ENCODE measurements at places on chromosomes 16 and 17.

DNA sequence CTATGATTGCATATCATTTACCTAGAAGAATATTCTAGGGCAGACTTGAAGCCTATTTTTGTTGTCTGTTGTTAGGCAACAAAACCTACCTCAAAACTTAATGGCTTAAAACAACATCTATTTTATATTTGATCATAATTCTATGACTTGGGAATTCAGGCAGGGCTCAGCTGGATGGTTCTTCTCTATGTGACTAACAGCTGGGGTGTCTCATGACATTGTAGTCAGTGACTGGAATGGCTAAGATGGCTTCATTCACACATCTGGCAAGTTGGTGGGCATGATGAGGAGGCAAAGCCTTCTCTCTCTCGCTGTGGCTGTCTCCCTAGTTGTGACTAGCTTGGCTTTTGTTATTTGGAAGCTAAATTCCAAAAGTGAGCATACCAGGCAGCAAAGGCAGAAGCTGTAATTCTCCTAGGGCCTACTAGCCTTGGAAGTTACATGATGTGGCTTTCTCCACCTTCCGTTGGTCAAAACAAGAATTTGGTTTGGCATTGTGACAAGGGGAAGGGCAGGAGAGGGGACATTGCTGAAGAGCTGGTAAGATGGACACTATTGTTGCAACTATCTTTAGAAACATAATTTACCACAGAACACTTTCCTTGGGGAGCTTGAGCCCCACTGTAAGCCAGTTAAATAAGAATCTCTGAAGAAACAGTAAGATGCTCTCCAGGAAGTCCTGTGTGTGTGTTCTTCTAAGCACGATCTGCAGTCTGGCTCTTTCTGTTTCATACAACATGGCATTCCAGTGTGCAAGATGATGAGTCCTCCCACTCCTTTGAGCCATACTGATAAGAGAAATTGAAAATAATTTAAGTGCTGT, 39.4 kb downstream of the ZNRF1 start:
- DNase-seq: no peak

- DNase-seq: no peak
These were observed 29.4 kb downstream of the TANC2 start for GRCh38 chr17:62995377-62995885.

DNA sequence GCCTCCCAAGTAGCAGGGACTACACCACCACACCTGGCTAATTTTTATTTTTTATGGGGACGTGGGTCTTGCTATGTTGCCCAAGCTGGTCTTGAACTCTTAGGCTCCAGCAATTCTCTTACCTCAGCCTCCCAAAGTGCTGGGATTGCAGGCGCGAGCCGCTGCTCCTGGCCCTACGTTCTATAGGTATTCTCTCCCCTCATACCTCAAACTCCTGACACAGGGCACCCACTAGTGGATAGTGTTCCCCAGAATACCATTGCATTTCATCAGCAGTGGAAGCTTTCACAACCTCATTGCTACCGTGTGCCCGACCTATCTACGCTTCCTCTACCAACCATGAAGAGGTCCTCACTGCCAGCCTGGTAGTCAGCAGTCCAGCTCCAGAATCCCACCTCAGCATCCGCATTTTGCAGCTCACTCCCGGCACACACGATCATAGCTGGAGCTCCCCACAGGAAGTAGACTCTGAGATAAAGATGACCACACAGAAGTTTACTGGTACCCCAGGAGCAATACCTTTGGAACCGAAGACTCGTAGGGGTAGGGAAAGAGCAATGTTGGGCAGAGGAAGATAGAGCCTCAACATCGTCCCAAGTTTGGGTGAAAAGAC, 9.3 kb downstream of the CTRB2 start:
- DNase-seq: no peak

GRCh38 chr16:74051-74746, 1.8 kb upstream of the RHBDF1 start:
- no peak for DNase-seq

GRCh38 chr17:16212793-16213192, 2.5 kb downstream of the NCOR1 start:
- no peak for DNase-seq

GRCh38 chr16:80387318-80387921, 153.4 kb upstream of the DYNLRB2 start:
- no peak for DNase-seq

DNA sequence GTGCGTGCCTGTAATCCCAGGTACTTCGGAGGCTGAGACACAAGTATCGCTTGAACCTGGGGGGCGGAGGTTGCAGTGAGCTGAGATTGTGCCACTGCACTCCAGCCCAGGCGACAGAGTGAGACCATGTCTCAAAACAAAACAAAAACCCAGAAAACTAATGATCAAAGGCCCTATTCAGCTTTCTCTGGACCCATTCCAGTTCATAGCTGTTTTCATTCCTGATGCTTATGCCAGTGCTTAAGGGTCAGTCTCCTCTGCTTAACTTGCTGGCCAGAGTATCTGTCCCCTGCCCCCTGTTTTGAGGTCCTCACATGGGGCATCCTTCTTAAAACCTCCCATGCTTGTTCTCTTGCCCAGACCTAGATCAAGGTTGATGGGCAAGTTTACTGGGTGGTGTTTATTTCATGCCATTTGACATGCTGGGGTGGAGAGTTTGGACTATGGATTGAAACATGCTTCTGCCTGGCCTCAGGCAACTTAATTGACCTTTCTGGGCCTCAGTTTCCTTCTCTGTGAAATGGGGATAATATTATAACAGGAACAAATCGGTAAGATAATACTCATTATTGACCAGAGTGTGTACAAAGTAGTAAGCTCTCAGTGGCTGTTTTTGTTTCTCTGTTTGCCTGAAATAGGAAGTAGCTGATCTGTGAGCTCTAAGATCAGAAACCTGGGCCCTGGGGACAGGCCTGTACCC, 369.8 kb downstream of the CPPED1 start:
- no peak for DNase-seq

GRCh38 chr16:48850097-48850770, 240.3 kb upstream of the N4BP1 start:
- no peak for DNase-seq

- DNase-seq: no peak
These were observed 27.1 kb downstream of the ARHGAP23 start for GRCh38 chr17:38455288-38455915.

DNA sequence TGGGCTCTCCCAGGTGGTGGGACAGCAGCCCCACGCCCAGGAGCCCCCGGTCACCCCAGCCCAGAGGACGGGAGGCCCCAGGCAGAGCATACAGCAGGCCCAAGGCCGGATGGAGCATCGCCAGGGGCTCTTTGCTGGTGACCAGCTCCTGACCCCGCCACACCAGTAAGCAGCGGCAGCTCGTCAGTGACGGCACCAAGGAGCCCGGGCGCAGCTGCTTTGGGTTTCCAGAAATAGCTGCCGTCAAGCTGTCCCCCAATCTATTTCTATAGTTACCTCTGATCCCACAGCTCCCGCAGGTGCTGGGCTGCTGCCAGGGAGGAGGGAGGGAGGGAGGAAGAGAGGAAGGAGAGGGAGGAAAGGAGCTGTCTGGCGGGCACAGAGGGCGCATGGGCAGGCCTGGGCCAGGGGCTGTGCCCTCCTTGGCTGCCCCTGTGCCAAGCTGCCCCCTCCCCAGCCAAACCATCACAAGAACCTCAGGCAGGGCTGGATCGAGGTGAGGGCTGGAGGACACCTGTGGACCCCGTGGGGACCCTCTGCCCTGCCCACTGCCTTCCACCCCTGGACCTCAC, 10.8 kb upstream of the RASD1 start:
- no peak for DNase-seq

DNA sequence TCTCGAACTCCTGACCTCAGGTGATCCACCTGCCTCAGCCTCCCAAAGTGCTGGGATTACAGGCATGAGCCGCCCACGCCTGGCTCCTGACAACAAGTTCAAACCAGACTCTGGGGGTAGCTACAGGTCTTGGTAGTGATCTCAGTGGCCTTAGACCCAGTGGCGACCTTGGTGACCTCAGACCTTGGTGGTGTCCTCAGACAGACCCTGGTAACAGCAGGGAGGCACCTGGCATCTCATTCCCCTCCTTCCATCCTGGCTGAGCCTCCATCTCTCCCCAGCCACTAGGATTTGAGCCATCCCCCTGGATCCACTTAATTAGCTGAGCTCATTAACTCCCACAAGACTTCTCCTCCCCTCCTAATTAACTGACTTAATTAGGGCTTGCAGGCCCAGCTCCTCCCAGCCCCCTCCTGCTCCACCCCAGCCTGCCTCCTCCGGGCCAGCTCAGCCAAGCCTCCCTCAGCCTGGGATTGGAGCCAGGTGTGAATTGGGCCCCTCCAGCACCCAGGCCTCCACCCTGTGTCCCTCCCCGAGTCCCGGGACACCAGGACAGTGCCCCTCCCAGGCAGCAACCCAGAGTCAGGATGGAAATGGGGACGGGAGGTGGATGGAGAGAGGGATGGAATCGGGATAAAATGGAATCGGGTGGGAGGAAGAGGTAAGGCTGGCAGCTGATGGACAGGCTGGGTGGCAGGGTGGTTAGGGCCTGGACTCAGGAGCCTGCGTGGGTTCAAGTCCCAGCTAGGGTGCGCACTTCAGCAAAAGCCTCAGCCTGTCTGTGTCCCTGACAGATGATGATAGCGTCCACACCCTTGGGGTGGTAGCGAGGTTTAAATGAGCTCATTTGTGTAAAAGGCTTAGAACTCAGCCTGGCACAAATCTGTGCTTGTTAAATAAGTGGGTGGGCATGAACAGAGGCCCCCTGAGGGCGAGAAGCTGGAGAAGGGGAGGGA, 11.2 kb upstream of the SBK1 start:
- DNase-seq: no peak

GRCh38 chr17:48593840-48594537, 410 bp upstream of the HOXB5 start:
- DNase-seq: no peak
